ENCODE measurements at places on chromosomes 16 and 17. TPM values are rescaled to one million over a fixed set of nuclear protein-coding genes. Genes with fewer than 3 reads are reported as not detected.
A peak's percentile ranks its signal among the peaks of the same experiment; 100 is the strongest.

DNA sequence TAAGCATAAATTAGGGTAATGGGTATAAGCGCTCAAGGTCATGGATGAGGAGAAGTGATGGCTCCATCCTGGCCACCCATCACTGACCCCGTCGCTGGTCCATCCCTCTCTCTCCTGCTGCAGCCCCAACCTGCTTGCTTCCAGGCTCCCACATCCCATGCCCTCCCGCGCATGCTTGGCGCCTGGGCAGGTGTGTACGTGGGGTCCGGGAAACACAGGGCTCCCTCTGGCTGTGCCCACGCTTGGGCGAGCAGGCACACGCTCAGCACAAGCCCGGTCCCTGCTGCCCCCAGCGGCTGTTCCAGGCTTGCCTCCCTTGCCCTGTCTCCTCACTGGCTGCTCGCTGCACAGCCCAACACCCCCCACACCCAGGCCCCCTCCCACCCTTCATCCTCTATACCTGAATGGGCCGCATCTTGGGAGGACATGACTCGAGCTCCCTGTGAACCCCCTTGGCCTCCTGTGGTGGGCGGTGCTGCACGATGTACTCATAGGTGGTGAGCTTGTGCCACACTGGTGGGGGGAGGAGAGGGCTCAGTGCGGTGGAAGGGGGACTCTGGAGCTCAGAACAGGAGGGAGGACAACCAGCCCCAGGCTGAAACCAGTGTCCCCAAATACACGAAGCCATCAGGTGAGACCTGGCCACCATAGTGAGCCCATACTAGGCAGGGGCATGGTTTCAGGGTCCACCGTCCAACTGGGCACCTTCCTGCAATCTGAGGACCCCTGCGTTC is 4.7 kb upstream of the TPPP3 start:
- peak overlapping the region; percentile 80 for H3K27ac ChIP-seq
- no peaks in the 10 kb centered on the region for H3K27me3 ChIP-seq
- no peak overlapping the region for H3K4me3 ChIP-seq
- no peaks in the 10 kb centered on the region for H3K36me3 ChIP-seq
- H3K4me1 ChIP-seq, result peaks cover 64% of the 10 kb centered on the region
- no peak for DNase-seq

Gene LITAFD
- total RNA-seq, result not detected

Gene KRTAP4-4
- total RNA-seq, result not detected

DNA sequence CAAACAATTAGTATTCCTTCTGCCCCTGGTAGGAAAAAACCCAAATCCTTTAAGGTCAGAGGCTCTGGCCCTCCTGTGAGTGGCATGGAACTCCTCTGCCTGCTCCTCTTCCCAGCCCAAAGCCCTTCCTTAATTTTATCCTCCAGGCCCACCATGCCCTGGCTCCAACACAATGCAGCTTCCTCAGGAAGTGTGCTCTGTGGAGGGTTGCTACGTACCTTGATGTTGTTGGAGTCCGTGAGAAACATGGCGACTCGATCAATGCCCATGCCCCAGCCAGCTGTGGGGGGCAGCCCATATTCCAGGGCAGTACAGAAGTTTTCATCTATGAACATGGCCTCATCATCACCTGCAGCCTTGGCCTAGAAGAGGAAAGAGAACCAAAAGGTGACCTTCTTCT is 5.3 kb upstream of the ADAT1 start:
- H3K36me3 ChIP-seq, result peaks cover 75% of the 10 kb centered on the region
- H3K27ac ChIP-seq, result no peak overlapping the region
- no peaks in the 10 kb centered on the region for H3K27me3 ChIP-seq

GRCh38 chr16:86579268-86580062 is 1.1 kb downstream of the FOXL1 start:
- H3K4me1 ChIP-seq, result peaks cover 25% of the 10 kb centered on the region
- peak overlapping the region; percentile 58 for H3K27ac ChIP-seq
- no peaks in the 10 kb centered on the region for H3K36me3 ChIP-seq
- peak overlapping the region; percentile 17 for H3K4me3 ChIP-seq
- DNase-seq, result no peak
- H3K27me3 ChIP-seq, result peaks cover 54% of the 10 kb centered on the region

- no peaks in the 10 kb centered on the region for H3K27me3 ChIP-seq
- no peak overlapping the region for H3K27ac ChIP-seq
- DNase-seq, result no peak
Measured at GRCh38 chr16:85648805-85649204, 35.7 kb downstream of the GSE1 start.
